Stimulated activated CD8-positive, alpha-beta memory T cell treated with anti-CD3 and anti-CD28 coated beads, Interleukin-4, amount 100 ng/mL, for 1 hour (primary cell): ENCODE measurements at places on chromosomes 12 and 14.

DNA sequence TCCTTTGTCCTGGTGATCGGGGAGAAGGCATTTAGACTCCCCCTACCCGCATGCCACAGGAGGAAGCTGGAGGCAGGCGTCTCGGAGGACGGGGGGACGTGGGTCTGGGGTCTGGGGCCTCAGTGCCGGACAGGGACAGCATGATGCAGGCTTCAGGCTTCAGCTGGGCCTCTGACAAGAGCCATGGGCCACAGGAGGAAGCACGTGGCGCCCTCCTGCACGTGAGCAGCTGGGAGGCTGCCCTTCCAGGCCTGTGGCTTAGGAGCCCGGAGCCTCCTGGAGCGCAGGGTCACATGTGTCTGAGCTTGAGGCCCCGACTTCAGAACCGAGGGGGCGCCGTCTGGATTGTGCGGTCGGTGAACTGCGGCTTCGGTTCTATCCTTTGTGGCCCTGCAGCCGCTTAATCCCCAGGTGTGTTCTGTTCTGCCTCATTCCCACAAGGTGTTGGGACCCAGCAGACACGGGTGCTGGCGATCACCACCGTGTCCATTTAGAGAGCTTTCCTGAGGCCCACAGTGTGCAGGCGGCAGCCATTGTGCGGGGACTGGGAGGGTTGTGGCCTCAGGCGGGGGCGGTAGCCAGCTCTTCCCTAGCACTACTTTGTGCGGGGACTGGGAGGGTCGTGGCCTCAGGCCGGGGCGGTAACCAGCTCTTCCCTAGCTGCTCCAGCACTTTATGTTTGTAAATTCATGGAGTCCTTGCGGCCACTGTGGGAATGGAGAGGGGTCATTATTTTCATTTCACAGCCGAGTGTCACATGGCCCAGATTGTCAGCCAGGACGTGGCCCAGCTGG, 150.2 kb downstream of the ADGRD1 start:
- DNase-seq: no peak

GRCh38 chr12:124488520-124488919, 78.9 kb downstream of the NCOR2 start:
- no peak for DNase-seq

DNA sequence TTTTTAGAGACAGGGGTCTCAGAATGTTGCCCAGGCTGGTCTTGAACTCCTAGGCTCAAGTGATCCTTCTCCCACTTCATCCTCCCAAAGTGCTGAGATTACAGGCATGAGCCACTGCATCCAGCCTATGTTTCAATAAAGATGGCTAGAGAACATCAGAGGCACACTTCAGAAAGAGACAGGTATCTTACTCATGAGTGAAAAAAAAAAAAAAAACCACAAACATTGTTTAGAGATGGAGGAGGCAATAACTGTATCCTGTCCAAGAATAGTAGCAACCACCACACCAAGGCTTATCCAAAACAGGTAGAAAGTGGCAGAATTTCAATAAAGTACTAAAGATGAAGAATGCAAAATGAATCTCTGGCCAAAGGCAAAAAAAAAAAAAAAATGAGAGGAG, 30.3 kb downstream of the EEA1 start:
- DNase-seq: no peak

GRCh38 chr12:119134284-119135072, 44.3 kb upstream of the HSPB8 start:
- no peak for DNase-seq

GRCh38 chr14:29216268-29217232, 450.0 kb downstream of the FOXG1 start:
- DNase-seq: no peak

GRCh38 chr12:16150276-16150675, 127.2 kb downstream of the SLC15A5 start:
- no peak for DNase-seq

- DNase-seq: no peak
These were observed 611.9 kb upstream of the TBX3 start for GRCh38 chr12:115295886-115296285.

GRCh38 chr12:79262938-79263337, 398.4 kb downstream of the SYT1 start:
- no peak for DNase-seq

DNA sequence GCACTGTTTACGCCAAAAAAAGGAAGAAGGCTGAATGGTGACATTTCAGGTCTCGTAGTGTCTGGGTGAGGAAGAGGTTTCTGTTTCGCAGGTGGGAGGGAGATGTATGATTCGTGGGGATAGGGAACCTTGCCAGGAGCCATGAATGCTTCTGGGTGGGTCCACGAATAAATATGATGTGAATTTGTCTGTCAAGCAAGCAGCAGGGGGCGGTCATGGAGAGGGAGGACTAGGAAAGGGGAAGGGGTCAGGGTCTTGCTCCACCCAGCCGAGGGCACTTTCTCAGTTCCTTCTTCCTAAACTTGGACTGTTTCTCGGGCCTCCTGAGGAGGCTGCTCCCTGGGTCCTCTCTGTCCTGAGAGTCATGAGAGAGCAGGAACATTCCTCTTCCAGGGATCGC, 72.5 kb downstream of the LGMN start:
- no peak for DNase-seq

DNA sequence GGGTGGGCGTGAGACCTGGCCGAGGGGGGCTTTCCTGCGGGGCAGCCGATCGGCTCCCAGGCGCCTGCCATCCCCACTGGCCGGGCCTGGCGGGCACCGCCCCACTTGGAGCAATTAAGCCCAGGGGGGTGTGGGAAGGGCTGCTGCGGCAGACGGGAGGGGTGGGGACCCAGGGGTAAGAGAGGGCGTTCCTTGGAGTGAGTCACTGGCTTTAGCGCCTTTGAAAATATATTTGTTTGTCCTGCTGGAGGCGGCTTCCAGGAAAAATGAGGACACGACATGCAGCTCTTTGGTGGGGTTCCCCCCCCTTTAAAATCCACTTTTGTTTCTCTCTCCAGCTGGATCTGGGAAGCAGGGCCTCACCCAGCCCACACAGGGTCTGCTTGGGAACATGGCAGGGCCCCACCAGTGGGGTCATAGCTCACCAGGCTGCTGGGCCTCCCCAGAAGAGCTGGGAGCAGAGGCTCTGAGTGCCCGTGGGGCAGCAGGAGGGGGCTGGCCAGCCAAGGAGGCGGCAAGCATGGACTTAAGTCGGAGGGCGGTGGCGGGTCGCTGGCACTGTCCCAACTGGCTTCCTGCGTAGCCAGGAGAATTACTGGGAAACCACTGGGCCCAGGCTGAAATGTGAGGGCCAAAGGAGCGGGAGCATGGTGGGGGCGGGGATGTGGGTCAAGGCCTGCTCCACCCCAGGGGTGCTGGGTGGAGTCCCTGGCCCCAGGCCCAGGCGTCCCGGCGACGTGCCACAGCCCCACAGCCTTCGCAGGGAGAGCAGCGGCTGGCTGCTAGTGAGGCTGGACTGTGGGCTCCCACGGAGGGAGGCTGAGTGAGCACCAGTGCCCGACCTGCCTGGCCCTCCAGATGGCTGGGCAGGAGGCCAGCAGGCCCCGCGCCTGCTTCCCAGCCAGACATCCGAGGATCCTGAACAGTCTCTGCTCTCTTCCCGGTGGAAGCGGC, 128.0 kb downstream of the RFLNA start:
- no peak for DNase-seq

DNA sequence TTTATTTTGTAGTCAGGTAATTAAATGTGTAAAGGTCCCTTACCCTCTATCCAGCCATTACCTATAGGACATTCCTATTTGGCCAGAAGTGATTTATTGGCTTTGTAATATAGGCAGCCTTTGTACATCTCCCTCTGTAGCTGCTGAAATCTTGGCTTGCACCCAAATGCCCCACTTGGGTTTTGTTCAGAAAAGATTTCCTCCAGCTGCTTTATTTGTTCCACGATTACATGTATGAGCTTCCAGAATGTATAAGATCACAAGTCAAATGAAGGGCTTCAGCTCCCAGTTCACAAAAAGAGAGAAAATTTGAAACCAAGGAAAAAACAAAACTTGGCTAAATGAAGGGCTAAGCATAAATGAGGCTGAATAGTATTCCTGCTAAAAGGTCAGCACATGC, 103.4 kb downstream of the EFCAB11 start:
- DNase-seq: no peak

- DNase-seq: no peak
These were observed 128.2 kb downstream of the TMEM117 start for GRCh38 chr12:43964033-43964432.

GRCh38 chr12:97754306-97754705, 291.7 kb downstream of the RMST start:
- no peak for DNase-seq

- no peak for DNase-seq
These were observed 182.9 kb upstream of the PRMT8 start for GRCh38 chr12:3308063-3308462.

GRCh38 chr12:14836336-14837210, 6.8 kb downstream of the ART4 start:
- no peak for DNase-seq

DNA sequence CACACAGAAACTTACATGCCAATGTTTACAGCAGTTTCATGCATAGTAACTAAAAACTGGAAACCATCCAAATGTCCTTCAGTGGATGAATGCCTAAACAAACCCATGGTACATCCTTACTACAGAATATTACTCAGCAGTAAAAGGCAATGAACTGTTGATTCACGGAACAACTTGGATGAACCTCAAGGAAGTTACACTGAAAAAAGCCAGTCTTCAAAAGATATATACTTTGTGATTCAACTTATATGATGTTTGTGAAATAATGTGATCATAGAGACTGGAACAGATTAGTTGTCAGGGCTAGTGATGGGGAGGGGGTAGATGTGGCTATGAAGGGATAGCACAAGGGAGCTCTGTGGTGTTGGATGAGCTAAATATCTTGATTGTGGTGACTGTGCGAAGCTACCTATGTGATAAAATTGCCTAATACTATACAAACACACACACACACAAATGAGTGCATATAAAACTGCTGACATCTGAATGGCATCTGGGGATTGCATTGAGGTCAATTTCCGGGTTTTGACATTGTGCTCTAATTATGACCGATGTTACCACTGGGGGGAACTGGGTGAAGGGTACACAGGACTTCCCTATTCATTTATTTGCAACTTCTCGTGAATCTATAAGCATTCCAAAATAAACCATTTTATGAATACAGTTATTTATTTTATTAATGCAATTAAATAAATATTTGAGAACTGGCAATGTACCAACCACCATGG, 94.3 kb downstream of the RIN3 start:
- no peak for DNase-seq

DNA sequence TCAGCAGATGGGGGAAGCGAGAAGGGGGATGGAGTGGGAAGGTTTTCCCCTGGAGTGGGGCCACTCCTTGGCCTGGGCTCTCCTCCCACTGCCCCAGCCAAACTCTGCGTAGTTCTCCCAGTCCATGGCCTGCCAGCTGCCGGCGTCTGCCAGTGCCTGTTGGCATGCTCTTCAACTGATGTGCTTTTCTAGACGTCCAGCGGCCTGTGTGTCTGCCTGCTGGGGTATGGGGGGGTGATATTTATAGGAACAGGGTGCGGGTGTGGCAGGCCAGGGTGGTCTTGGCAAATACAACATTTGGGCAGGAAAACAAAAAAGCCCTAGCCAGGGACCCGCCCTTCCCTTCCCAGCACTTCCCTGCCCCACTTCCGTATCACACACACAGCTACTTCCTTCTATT, 786.3 kb upstream of the NOVA1 start:
- DNase-seq: no peak

DNA sequence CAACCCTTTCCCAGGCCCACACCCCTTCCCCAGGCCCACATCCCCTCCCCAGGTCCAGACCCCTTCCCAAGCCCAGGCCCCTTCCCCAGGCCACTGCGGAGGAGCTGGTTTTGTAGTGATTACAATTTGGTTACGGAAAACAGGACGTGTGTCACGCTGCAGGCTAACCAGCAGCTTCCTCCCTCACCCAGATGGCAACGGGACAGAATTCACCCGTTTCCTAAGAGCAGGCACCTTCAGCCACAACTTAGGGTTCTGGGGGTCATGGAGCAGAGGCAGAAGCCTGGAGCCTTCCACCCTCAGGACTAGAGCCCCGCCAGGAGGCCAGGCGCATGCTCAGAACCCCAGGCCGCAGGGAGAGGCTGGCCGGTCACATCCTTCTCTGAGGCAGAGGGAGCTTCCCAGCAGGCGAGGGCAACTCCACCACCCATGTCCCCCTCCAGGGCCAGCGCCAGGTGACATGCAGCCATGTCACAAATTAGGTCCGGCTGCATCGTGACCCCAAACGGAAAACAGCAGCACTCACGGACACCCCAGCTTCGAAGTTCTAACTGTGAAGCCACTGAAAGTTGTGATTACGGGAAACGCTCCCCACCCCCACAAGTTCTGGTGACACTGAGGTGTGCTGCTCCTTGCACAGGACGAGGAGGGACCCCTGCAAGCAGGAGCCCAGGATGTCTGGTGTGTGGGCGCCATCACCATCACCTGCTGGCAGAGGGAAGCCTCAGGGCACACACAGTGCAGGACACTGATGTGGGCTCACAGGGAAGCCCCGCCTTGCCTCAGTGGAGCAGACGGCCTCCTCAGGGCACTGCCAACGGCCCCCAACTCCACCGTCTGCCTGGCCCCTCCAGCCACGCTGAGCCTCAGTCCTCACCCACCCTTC, 7.7 kb downstream of the BRF1 start:
- DNase-seq: no peak

- no peak for DNase-seq
These were observed 186.7 kb downstream of the ZFP36L1 start for GRCh38 chr14:68606176-68606575.

- no peak for DNase-seq
These were observed 144.8 kb downstream of the ASCL1 start for GRCh38 chr12:103102225-103102744.

GRCh38 chr12:116707751-116708150, 30.1 kb downstream of the SPRING1 start:
- DNase-seq: no peak

GRCh38 chr14:38078393-38078792, 129.3 kb upstream of the SSTR1 start:
- peak; percentile 8 for DNase-seq

- no peak for DNase-seq
These were observed 36.3 kb downstream of the RIN3 start for GRCh38 chr14:92549859-92550230.

DNA sequence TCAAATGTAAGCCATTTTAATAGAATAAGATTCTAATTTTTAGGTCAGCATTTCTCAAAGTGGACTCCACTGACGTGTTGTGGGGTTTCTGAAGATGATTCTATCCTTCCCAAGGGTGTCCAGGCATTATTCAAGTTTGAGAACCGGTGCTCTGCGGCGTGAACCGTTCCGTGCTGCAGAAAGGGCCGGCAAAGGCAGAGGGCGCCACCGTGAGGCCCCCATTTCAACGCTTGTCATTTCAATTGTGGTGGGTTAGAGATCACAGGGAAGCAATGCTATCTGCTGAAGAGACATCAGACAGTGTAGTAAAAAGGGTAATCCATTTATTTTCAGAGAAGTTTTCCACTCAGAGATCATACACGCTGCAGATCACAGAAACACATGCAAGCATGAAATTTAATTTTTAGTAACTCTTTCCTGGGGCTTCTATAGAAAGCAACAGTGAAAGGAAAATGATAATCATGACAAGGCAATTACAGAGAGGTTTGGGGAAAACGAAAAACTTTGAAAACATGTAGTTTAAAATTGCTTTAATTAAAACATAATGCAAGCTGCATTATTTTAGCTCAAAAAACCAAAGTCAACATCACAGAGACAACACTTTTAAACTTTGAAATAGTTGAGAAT, 201.7 kb downstream of the EXOC5 start:
- DNase-seq: no peak
